Mesenteric fat pad (tissue), 1 donor: ENCODE measurements at places on chromosomes 6 and 20. TPM values are rescaled to one million over a fixed set of nuclear protein-coding genes. Genes with fewer than 3 reads are reported as not detected.

- DNase-seq = no peak
Measured at GRCh38 chr20:50628853-50629669, 62.3 kb downstream of the RIPOR3 start.

GRCh38 chr6:169881976-169882375 lies 130.6 kb downstream of the ERMARD start:
- peak; percentile 57 for DNase-seq

GRCh38 chr6:141484711-141485110 lies 648.0 kb upstream of the GJE1 start:
- DNase-seq = no peak

DNA sequence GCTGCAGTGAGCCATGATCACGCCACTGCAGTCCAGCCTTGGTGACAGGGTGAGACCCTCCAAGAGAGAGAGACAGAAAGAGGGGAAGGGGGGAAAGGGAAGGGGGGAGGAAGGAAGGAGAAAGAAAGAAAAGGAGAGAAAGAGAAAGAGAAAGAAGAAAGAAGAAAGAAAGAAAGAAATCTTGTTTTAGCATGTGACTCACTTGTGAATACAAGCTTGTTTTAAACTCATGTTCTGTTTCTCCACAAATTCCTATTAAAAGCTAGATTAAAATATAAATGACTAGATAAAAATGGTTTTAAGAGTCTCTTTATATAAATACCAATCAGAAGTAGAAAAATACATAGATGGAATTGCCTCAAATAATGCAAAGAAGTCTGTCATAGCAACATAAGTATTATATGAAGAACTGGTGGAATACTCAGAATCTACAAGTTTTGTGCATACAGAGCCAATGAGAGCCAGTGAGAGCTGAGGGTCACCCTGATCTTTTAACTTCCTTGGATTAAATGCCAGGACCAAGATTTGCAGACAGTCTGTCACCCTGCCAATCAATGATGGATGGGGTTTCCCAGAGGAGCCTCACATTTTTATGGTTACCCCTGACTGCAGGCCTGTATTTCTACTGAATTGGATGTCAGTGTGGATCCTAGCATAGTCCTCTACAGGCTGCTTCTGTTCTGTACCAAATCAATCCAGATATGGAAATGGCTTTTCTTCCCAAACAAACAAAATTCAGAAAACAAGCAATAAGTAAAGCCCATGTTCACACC lies 50.8 kb upstream of the LY86 start:
- no peak for DNase-seq

Gene TNF
- total RNA-seq = 1.2 TPM
